ENCODE measurements at places on chromosomes 4 and X.

GRCh38 chr4:1984406-1985191 lies 24.2 kb downstream of the NELFA start:
- no peak for DNase-seq

DNA sequence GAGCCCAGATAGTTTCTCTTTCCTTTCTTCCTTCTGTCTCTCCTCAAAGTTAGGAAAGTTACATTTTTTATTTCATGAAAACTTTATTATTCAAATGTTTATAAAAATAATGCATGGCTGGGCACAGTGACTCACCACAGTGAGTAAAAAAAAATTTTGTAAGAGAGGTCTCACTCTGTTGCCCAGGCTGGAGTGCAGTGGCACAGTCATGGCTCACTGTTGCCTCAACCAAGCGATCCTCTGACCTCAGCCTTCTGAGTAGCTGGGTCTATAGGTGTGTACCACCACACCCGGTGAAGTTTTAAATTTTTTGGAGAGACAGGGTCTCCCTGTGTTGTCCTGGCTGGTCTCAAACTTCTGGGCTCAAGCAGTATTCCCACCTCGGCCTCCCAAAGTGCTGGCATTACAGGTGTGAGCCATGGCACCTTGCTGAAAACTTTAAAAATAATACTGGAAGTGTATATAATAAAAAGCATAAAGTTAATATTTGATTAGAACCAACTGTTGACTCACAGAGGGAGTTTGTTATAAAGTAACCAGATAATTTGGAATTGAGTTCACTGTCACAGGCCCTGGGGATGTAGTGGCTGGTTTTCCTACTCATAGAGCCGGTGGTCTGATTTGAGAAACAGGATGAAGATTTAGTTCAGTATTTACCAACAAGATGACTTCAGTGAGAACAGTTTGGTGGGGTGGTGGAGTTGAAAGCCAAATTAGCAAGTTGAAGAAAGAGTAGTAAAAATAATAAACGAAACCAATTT lies 18.0 kb downstream of the CMC4 start:
- DNase-seq = no peak

- no peak for DNase-seq
These were observed 585.6 kb downstream of the IL1RAPL1 start for GRCh38 chrX:29172880-29173279.

DNA sequence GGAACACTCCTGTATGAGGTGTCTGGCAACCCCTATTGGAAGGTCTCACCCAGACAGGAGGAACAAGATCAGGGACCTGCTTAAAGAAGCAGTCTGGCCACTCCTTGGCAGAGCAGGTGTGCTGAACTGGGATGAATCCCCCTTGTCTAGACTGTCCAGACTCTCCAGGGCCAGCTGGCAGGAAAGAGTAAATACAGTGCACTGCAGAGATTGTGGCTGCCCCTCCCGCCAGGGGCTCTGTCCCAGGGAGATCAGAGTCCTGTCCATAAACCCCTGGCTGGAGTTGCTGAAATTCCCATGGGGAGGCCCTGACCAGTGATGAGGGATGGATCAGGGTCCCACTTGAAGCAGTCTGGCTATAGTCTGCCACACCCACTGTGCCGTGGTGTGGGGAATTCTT lies 17.7 kb downstream of the STPG2 start:
- DNase-seq = no peak

DNA sequence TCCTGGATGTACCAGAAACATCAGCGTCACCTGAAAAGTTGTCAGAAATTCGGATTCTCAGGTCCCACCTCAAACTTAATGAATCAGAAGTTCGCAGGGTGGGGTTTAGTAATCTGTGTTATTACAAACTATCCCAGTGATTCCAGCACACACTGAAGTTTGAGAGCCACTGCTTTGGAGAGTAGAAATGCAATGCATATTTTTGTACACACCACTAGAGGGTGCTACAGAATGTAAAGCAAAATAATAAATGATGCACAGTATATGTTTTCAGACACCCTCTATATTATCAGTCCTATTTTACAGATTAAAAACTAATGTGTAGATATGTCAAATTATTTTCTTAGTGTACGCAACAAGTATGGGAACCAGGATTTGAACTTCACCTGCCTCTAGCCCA lies 2.4 kb upstream of the MORF4L2 start:
- DNase-seq = no peak

DNA sequence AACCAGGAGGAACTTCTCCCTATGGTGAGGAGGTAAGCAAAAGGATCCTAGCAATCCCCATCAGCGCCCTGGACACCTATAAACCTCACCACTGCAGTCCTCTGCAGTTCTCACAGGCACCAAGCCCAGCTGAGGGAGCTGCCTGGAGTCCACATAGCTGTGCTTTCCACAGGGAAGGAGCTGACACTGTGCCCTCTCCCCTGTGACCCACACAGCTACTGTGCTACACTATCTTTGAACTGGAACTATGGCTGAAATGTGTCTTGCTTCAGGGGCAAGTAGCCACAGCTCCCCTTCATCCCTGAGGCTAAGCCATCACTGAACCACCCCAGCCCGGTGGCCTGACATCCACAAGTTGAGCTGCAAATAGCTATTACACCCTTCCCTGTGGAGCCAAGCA lies 208.5 kb upstream of the RPL34 start:
- no peak for DNase-seq

DNA sequence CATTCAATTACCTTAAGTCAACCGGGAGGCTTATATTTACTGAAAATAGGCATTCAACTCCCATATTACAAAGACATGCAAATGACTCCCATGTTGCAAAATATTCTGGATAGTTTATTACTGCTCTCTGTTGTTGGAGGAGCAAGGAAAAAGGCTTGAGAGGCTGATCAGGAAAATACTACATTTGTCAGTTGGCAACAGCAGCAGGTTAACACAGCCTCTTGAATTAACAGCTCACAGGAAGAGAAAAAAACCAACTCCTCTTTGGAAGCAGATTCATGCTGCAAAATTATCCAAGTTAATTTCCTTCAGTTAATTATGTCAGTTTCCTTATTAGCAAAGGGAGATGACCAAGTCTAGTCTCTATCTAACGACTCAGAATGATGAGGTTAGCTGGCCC lies 238.9 kb downstream of the MAML3 start:
- no peak for DNase-seq

- DNase-seq = no peak
These were observed 35.9 kb downstream of the GAK start for GRCh38 chr4:896216-896615.

- DNase-seq = no peak
These were observed 5.0 kb downstream of the FAM114A1 start for GRCh38 chr4:38872620-38873019.

DNA sequence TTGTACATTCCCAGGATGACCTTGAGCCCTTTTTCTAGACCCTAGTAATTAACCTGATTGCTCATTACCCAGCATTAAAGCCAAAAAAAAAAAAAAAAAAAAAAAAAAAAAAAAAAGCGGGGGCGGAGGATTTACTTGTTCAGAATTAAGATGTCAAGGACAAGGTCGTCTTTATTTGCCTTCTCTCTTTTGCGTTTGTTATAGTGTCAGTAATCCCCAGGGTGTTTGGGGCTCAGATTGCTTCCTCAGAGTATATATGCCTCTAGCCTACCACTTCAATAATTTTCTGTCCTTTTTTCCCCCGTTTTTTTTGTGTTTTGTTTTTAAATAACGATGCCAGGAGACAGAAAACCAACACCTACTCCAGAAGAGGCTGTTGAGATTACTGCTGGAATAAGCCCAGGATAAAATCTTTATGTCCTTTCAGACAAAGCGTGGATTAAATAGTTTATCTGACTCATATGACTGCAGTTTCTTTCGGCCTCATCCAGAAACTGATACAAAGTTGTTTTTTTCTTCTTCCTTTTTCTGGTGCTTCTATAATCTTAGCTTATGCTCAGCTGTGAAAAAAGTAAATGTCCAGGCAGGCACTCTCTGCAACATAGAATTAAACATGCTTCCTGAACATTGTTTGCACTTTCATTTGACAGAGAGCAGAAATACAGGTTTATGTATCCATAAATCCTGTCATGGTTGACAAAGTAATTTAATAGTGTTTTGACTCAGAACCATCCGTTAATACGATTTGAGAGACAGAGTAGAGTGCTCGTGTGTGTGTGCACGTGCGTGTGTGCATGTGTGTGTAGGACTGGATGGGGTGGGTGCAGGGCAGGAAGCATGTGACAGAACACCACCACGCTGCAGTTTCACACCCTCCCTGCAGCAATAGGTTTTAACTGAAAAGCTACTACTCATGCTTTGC lies 138.6 kb downstream of the AFF1 start:
- peak; percentile 50 for DNase-seq

GRCh38 chrX:42751573-42751972 lies 26.4 kb downstream of the PPP1R2C start:
- DNase-seq = no peak

DNA sequence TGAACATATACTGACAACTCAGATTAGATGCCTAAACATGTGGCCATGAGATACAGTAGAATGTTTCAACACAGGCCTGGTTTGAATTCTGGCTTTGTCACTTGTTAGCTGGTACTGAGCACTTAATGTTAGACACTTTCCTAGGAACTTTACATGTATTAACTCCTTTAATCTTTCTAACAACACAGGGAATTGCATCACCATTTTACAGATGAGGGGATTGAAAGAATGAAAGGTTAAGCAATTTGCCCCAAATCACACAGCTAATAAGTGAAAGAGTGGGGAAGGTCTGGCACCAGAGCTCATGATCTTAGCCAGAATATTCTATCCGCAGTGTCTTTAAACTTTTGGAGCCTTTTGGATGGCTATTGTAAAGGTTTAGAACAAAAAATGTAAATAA lies 95.9 kb downstream of the NYX start:
- no peak for DNase-seq

DNA sequence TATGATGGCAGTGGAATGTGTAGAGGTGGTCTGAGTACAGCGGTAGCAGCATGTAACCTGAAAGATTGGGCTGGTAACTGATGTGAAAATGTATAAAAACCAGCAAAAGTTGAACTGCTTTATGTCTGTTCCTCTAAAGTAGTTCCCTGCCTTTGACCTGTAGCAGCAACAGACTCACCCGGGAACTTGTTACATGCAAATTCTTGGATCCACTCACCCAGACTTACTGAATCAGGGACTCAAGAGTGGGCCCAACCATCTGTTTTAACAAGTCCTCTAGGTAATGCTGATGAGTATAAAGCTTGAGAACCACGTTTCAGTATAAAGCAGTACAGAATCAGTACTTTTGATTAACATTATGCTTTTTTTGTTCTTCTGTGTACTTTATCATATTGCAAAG lies 84.7 kb downstream of the RAP1GDS1 start:
- DNase-seq = no peak

- DNase-seq = no peak
These were observed 12.9 kb downstream of the CD40LG start for GRCh38 chrX:136660896-136661295.

GRCh38 chr4:129377131-129377845 lies 281.3 kb downstream of the C4orf33 start:
- DNase-seq = no peak

GRCh38 chrX:136906921-136907510 lies 26.5 kb upstream of the RBMX start:
- no peak for DNase-seq

- no peak for DNase-seq
These were observed 15.6 kb downstream of the SRPX2 start for GRCh38 chrX:100659431-100660137.

DNA sequence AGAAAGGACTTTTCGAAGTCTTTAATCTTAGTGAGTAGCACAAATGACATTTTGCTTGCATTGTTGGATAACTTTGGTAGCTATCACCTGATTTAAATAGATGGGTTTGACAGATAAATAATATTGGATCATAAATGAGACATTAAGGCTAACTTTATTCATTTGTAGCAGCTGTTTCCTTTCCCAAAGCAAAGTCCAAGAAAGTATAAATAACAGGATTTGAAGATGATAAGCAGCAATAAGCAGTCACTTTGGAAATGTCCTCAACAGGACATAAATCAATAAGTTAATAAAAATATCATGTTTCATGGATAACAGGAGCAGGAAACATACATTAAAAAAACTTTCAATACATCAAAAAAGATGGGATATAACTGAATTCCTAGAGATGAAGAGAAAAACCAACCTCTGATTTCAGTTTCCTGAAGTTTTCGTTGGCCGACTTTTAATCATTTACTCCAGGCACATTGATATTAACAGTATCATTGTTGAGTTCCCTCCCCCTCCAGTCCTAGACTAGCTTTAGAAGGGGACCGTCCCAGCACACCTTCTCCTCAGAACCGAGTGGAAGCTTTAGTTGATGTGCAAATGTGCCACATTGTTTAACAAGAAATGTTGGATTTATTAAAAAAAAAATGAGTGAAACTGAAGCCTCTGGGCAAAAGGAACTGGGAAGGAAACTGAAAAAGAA lies 169.9 kb upstream of the AGA start:
- DNase-seq = no peak

DNA sequence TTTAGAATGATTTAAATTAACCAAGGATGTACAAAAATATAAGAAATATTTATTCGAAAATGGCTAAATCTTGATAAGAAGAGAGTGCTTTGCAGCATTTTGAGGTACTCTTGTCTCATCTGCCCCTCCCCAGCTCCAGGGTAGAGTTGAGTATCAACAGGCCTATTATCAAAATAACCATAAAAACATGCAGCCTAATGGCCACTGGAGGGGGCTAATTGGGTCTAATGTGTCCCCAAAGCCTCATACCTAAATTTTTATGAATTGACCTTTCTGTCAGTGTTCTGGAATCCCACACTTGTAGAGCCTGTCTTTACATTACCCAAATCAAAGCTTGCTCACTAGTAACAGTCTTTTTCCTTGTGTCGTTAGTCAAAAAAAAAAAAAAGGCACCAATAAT lies 544.9 kb upstream of the CPXCR1 start:
- no peak for DNase-seq

DNA sequence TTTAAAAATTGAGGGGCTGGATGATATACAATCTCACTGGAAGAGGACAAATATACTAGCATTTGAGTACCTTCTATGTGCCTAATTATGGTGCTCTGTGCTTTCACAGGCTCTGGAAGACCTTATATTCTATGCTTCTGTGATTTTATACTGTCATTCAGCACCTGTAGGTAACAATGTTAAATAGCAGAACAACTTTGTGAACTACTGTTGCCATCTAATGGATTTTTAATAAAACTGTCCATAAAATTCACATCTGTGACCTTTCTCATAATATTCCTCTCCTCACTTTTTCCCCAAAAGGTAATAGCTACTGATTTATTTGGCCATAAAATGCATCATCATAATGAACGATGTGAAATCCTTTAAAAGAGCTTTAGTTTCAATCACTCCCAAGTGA lies 21.9 kb downstream of the POU3F4 start:
- DNase-seq = no peak

DNA sequence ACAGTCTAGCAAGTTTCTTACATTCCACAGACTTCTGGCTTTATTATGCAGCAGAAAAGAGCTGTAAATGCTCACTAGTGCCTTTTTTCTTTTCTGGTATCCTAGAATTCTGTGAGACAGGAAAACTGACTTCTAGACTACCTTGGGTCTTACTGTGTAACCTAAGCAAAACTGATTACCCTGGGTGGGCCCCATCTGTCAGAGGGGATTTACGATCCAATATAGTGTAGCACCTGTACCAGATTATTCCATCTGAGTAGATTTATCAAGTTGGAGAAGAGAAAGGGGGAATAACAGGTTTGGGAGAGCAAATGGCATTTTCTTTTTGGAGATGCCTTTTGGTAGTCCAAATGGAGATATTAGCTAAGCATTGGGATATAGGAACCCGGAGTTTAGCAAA lies 46.7 kb downstream of the FSTL5 start:
- DNase-seq = no peak

GRCh38 chr4:47374477-47374876 lies 89.0 kb downstream of the COMMD8 start:
- no peak for DNase-seq

GRCh38 chrX:125150231-125150630 lies 169.4 kb upstream of the TEX13C start:
- DNase-seq = no peak

GRCh38 chr4:139368998-139369397 lies 66.7 kb upstream of the NDUFC1 start:
- no peak for DNase-seq
